HFF-Myc (cell line): ENCODE measurements at places on chromosomes 5 and 9.

DNA sequence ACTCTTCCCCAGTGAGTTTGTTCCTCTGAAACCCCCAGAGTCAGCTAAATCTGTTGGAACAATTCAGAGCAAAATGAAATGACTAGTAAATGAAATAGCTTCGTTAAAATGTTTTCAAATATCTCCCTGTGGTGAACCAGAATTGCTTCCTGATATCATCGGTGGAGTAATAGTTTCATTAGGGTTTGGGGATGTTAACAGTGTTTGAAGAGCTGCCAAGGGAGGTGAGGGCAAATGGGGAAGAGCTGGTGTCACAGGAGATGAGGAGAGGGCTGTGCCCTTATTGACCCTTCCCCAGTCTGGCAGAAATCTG, 4.3 kb upstream of the C7 start:
- no peak for DNase-seq

DNA sequence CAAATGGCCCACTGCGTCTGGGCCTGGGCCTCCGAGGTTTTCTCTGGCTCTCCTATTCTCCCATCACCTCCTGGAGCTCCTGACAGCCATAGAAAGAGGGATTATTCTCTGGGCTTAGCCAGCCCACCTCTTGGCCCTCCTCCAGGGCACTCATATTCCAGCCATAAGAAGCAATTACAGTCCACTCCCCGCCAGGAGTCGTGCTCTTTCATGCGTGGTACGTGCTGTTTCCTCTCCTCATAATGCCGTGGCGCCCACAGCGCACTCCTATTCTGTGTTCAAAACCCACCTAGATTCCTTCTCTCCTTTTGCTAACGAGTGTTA, 240.8 kb upstream of the ZNF462 start:
- no peak for DNase-seq

- DNase-seq, result no peak
Measured at GRCh38 chr5:52735139-52735538, 52.6 kb upstream of the ITGA1 start.

DNA sequence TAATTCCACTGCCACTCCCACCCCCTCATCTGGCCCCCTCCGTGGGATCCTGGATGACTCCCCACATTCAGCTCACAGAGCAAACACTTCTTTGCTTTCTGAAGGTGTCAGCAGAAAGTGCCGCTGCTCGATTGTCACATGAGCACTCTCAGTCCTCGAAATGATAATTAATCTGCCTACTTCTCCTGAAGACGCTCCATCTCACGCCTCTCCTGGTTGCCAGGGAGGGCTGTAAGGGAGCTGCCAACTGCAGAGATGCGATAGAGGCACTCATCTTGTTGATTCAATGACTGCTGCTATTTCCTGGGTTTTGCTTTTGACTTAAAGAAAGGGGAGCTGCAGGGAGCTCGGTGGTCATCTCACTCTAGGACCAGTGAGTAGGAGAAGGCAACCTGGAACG, 206.5 kb downstream of the DAB2IP start:
- no peak for DNase-seq

DNA sequence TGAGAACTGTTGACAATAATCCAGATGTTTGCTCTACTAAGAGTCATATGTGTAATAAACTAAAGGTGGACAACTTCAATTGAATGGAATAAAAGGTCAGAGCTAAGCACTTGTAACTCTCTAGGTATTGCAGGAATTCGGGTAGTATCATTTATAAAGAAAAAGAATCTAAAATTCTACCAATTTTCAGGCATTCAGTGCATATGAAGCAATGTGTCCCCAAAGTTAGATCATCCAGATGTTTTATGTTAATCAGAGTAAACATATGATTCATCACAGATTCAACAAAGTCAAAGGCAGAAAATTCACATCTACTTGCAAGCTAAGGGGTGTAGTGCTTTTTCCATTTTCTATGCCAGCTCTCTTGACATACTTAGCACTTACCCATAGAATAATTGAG, 477.1 kb downstream of the PDE4D start:
- DNase-seq, result peak; percentile 40

DNA sequence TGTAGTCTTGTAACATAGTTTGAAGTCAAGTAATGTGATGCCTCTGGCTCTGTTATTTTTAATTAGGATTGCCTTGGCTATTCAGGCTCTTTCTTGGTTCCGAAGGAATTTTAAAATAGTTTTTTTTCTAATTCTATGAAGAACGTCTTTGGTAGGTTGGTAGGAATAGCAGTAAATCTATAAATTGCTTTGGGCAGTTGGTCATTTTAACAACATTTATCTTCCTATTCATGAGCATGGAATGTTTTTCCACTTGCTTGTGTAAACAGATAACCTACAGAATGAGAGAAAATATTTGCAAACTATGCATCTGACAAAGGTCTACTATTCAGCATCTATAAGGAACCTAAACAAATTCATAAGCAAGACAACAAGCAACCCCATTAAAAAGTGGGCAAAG, 173.2 kb upstream of the TRPC7 start:
- no peak for DNase-seq

- DNase-seq, result no peak
Measured at GRCh38 chr9:74859786-74860185, 27.9 kb downstream of the TRPM6 start.

- no peak for DNase-seq
Measured at GRCh38 chr5:5364932-5365331, 57.5 kb upstream of the ICE1 start.

DNA sequence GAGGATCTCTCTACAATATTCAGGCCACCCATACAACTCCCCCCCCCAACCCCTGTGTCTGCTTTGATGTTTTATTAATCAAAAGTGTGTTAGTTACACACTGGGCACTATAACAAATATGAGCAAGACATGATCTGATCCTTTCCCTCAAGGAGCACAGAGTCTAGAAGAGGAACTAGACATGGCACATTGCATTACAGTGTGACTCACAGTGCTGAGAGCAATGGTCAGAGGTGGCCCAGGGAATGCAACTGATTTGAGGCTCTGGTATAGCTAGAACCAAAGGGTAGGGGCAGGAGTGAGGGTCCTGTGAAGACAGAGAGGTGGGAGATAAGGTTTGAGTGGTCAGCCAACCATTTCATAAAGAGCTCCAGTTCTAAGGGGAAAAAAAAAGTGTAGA, 539.2 kb downstream of the ACTL7B start:
- no peak for DNase-seq

- no peak for DNase-seq
Measured at GRCh38 chr5:112366987-112367386, 52.1 kb downstream of the EPB41L4A start.

GRCh38 chr5:55897206-55897894, 46.2 kb downstream of the IL31RA start:
- no peak for DNase-seq

GRCh38 chr9:114487607-114488300, 17.5 kb downstream of the WHRN start:
- peak; percentile 63 for DNase-seq

- no peak for DNase-seq
Measured at GRCh38 chr5:1905108-1905507, 22.4 kb upstream of the IRX4 start.

DNA sequence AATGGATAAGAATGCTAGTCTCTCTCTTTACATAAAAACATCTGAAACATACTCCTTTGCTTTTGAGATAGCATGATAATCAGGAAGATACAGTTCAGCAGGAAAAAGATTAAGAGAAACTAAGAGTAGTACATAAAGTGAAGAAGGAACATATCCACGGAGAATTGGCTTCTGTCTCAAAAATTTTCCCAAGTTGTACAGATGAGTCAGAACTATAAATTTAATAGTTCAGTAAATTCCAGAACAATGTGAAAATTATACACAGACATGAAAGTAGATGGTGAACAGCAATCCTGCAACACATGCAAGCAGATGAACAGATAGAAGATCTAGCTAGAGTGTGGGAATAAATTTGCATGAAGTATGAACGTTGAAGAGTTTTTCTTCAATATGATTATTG, 691.4 kb upstream of the RIOK2 start:
- DNase-seq, result no peak

DNA sequence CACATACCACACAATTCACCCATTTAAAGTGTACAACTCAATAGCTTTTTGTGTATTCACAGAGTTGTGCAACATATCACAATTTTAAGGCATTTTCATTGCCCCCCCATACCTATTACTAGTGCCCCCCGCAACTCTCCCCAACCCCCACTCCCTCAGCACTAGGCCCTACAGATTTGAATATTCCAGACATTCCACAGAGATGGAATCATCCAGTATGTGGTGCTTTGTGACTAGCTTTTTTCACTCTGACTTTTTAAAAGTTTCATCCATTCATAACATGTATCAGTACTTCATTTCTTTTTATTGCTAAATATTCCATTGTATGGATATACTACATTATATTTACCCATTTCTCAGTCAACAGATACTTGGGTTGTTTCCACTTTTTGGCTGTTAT, 102.9 kb upstream of the LRRTM2 start:
- no peak for DNase-seq

DNA sequence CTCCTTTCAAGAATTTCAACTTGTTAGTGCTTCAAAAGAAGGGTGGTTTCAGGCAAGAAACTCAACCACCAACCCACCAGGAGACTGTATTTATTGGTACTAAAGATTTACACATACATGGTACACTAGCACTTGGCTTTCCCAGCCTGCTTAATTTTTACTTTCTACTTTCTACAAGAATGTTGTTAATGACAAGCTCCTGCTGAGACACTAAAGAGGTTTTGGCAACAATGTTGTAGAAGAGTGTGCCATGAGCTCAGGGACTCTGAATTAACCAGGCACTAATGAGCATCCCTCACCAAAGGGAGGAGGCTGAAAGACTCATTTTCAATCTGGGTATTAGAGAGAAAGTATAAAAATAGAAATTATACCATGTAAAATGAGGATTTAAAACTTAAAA, 195.0 kb downstream of the KIAA0825 start:
- DNase-seq, result no peak

DNA sequence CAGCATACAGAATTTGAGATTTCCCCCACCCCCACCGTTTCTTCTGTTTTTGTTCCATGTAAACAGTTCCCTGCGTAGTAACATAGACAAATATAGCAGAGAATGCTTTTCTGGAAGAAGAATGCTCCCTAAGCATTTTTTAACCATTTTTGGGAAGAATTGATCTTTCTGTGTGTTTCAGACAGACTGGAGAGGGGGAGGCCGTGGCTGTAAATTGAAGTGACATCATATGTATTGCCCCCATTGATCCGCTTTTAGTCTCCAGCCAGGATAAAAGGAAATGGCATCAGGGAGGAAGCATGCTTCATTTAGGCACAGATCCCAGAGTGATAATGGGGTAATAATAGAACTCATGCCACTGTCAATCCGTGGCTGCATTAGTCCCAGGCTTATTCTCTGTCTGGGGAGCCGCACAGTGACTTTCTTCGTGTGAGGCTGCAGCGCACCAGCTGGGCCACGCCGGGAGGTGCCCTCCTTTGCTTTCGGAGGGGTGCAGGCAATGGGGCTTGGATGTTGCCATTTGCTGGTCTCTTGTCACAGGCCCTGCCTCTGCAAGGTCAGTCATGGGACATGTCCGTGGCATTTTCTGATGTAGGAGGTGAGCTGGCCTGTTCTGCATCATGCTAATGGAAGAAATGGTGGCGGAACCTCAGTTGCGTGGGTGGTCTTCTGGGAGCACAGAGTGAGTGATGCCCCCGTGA, 261.5 kb downstream of the FANCC start:
- no peak for DNase-seq

DNA sequence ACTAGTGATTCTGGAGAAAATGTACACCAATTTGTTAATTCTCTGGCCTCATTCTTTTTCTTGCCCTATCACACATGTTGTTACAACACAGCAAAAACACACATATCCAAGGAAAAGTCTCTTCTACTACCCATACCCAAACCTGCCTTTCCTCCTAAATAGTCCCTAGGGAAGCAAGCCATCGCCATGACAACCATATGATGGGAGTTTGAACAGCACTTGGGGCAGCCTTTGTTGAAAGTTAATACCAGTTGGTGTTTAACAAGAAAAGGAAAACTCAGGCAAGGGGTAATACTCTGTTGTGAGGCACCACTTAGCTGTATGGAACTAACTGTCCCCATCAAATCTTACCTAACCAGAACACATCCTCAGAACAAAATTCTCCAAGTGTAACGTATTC, 1.7 kb downstream of the TRPM3 start:
- no peak for DNase-seq

DNA sequence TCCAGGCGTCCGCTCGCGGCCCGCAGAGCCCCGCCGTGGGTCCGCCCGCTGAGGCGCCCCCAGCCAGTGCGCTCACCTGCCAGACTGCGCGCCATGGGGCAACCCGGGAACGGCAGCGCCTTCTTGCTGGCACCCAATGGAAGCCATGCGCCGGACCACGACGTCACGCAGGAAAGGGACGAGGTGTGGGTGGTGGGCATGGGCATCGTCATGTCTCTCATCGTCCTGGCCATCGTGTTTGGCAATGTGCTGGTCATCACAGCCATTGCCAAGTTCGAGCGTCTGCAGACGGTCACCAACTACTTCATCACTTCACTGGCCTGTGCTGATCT, 294 bp downstream of the ADRB2 start:
- DNase-seq, result no peak

DNA sequence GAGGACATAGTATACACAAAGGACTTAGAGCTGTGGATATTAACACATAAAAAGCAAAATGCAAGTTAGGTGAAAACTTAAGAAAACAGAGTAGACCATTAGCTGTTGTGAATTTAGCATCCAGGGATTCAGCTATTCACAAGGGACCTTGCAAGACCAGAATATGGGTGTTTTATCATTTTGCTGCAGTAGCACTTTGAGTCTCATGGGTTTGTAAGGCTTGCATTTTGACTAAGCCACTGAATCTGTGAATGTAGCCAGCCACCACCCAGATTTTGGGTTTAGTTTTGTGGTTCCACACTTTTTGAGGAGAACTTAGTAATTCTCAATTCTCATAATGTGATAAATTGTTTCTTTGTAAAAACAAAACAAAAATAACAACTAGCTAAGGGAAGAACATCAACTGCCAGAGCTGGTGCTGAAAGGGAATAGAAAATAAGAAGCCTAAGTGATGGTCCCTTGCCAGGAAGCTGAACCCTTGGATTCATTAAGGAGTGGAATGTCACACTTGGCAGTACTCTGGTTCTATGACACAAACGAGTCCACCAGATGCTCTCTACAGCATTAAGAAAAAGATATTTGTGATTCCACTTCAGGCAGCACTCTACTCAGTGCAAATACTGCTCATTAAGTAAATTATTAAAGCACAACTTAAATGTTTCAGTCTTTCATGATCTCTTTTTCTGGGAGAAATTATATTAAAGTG, 557.4 kb upstream of the ZNF462 start:
- no peak for DNase-seq

- no peak for DNase-seq
Measured at GRCh38 chr9:128689293-128689774, 312 bp downstream of the SET start.

- DNase-seq, result no peak
Measured at GRCh38 chr5:143418140-143418866, 14.8 kb upstream of the NR3C1 start.
